NCI-H460 (cell line): ENCODE measurements at places on chromosomes 4 and X.

DNA sequence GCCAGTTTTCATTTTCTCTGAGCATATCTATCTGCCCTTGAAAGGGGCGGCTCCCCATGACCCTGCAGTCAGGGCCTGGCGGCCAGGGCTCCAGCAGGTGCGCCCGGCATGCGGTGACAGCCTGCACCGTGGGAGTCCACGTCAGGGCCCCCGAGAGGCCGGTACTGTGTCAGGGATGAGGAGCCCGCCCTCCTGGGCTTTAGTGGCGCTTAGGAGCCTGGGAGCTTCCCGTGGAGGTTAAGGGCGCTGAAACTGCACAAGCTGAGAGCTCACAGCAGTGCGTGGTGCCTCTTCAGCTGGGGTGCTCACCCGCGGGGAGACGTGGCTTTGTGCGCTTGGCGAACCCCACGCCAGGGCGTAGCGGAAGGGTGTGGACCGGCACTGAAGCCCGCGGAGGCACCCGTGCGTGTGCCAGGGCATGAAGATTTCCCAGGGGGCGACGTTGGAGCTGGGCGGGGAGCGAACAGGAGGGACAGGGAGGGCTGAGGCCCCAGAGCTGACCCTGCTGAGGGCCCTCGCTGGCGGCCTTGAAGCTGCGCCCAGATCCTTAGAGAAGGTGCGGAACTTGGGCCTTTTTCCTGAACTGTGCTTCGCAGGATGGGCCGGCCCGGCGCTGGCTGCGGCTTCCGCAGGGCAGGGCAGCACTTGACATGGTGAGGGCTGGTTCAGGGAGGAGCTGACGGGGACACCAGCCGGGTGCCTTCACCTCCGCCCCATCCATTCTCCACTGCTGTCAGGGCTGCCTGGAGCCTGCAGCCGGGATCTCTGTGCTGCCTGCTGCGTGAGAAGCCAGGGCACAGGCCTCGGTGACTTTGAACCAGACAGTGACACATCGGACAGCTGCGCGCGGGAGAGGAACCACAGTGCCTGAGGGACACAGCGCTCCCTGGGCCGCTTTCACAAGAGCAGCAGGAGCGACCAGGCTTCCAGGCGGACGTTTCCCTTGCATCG lies 32.9 kb downstream of the HTT-AS start:
- peak; percentile 26 for DNase-seq

DNA sequence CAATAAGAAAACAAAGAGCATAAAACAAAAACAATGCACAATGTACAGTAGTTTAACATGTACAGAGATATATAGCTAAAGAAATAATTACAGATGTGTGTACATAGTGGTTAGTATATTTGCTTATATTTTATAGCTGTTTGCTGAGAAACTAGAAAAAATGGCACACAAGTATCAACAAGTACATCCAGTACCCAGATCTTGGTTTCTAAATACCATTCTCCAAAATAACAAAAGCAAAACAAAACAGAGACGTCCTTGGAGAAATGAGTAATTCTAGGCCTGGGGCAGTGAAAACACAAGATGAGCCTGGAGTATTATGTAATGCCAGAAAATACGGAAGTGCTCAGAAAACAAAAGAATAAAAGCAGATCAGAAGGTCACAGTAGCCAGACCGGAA lies 189.6 kb downstream of the TMEM47 start:
- no peak for DNase-seq

- DNase-seq, result no peak
These were observed 1055.2 kb upstream of the FTHL17 start for GRCh38 chrX:32126997-32127396.

DNA sequence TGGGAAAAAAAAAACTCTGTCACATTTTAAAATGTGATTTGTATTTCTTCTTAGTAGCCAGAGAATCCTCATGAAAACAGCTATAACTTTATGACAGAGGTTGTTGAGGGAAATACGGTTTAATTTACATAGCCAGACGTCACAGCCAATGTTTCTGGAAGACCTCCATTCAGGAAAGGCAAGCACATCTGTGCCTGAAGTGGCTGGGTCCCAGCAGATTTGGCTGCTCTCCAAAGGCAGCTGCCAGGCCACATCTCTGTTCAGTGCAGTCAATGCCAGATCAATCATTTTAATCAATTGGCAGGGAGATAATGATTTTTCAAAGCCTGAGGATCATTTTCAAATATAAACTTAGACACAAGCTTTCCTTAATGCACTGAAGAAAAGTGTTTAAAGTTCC lies 86.5 kb upstream of the ZIC3 start:
- DNase-seq, result no peak

- DNase-seq, result peak; percentile 19
These were observed 50.5 kb upstream of the FAM47C start for GRCh38 chrX:36957425-36958328.

DNA sequence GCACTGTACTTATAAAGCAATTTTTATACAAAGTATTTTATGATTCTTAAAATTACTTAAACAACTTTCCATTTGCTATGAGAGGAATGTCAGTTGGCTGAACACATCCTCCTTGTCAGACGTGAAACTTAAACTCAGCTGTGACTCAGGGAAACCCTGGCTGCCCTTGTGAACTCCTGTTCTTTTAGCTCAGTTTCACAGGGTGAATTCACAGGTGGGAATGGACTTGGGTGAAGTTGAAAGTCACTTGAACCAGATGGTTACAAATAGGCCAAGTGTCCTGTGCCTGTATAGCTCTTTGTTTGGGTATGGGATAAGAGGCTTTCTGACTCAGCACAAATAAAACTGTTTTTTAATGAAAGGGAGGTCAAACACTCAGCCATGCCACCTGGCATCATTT lies 67.4 kb upstream of the FAM47B start:
- DNase-seq, result peak; percentile 21

DNA sequence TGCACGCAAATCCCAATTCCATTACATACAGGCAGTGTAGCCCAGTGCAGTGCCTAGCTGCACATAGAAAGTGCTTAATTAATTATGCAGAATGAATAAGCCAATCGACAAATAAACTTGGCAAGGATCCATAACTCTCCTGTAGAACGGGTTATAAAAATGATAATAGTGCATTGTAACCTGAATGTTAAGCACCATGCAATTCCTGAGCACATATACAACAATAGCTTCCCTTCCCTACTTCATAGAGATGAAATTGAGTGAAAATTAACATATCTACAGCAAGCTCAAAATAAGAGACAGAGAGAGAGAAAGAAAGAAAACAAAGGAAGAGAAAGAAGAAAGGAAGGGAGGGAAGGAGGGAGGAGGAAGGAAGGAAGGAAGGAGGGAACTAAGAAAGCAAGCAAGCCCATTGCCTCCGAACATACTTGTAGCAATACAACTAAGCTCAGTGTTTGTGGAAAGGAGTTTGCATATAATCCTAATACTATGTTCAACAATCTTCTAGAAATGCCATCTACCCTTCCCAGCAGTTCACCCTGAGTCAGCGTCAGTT lies 1074.0 kb upstream of the LCORL start:
- DNase-seq, result no peak

DNA sequence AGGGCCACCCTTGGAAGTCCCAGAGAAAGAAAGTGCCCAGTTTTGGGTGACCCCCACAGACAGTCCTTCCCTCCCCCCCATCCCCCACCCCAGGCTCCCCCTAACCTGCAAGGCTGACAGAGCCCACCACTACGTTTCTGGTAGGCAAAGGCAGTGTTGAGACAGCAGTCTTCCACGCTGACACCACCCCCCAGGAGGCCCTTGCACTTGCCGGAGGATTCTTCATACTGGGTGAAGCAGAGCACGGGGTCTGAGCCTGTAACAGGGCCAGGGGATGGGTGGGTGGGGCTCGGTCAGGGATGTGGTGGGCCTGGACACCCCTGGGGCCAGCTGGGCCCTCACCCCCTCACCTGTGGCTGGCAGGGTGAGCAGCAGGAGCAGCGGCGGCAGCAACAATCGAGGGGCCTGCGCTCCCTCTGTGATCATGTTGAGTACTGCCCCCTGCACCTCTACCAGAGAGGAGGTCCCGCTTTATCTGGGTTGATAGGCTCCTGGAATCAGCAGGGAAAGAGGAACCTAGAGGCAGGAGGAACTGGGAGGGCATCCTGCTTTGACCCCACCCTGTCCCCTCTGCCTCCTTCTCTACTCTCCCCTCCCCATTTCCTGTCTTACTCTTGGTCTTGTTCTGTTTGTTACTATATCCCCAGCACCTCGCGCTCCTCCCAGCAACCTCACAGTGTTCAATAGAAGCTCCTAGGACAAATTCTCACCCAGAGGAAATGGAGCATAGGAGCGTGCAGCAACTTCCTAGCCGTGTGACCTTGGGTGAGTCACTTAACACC lies at the start of gene CFP:
Gene CFP (minus strand): TSS at position 512 of the 782 bp plus-strand sequence. CDS start 86 bp downstream, at position 426.
- DNase-seq, result no peak

DNA sequence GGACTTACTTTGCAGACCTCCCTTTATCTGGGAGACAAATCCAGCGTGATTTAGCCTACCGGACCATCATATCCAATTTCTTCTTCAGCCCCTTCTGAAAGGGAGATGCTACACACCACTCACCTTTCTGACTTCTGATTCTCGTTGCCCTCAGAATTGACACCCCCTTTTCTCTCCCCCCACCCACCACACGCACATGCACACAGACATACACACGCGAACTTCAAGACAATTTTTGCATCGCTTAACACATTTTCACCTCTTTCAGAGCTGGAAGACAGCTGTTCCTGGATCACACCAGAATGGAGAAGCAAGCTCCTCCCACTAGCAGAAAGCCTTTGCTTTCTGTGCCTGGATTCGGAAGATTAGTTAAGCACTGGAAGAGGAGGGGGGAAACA lies 1.0 kb upstream of the SNCA start:
- DNase-seq, result no peak
